Effector CD4-positive, alpha-beta T cell (primary cell): ENCODE measurements at places on chromosomes 16 and 17.

DNA sequence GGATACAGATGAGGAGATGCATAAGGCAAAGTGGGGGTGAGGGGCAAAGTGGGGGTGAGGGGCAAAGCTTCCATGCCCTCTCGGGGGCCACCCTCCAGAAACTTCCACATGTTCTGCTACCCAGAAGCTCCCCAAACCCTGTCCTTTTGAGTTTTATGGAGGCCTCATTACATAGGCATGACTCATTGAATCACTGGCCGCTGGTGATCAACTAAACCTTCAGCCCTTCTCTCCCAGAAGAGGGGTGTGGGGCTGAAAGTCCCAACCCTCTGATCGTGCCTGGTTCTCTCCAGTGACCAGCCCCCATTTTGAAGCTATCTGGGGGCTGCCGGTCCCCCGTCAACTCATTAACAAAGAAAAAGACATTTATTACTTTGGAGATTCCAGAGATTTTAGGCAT lies 27.5 kb downstream of the ITGAE start:
- DNase-seq: no peak

GRCh38 chr17:47907932-47908562 lies 12.0 kb downstream of the SP2 start:
- DNase-seq: no peak

DNA sequence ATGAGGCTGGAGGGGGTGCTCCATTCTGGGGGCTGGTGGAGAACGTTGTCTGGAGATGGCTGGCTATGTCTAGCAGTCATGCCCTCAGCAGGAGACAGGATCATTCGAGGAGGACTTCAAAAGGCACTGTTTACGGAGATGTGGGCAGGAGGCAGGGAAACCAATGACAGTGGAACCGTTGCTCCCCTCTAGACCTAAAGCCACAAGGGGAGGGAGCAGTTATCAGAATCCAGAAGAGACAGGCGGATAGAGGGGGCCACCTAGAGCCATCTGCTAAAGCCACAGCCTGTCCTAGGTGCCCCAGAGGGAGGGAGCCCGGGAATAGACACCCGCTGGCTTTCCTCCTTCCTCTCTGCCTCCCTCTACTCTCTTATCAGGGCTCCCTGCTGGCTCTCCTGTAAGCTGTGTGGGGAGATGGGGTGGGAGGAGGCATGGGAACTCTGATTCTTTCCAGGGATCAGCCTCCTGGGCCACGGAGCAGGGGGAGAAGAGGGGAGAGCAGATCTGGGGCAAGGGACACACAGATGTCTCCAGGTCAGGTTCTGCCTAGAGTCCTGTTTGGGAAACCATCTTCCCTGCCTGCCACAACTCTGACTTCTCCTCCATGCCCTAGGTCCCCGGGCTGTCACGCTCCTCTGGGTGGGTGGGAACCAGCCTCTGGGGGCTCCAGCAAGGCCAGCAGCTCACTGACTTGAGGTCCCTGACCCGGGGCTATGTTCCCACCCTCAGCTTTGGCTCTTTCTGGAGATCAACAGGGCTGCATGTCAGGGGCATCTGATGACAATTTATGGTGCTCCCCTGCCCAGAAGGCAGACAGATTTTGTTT lies 42.3 kb downstream of the IRX3 start:
- no peak for DNase-seq

DNA sequence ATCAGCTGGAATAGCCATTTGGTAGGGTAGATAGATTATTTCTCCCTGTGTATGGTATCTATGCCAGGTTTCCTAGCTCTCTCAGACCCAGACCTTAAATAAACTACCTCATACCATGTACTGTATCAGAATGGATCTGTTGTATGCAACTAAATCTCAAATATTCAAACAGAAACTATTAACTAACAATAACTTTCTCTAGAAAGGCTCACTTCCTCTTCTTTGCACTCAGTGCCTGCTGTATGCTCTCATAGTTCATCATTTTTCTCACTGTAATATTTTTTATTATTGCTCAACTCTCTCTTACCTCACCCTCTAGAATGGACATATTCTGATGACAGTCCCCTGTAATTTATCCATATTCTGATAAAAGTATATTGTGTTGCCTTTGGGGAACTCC lies 182.4 kb downstream of the TOX3 start:
- no peak for DNase-seq

DNA sequence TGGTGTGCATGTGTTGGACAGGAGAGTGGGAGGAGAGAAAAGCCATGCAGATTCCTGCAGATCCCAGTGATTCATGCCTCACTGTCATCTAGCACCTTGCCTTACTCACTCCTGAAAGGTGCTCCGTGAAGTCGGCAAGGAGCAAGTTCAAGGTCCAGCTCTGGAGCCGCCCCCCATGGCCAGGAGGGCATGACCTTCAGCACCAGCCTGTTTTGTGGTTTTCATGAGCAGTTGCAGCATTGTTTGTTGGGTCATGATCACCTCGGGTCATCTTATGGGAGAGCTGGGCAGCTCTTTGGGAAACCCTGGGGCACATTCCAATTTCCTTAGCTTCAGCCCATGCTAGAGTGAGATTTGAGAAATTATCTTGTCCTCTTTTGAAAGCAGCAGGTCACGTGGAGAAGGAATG lies 137.5 kb upstream of the IRX3 start:
- DNase-seq: no peak

DNA sequence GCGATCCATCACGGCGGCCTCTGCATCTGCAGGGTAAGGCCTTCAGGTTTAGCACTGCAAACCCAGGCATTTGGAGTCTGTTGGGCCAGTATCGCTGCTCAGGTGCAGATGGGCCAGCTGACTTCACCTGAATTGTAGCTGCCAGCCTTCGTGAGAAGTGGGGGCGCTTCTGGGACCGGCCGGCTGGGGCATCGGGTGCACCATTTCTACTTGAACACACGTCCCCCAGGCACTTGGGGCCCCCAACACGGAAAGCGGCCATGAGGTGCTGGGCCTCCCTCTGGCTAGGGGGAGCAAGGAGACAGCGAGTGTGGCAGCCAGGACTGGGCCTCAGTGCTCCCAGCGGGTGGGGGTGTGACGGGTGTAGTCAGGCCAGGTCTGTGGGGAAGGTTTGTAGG lies 767.6 kb downstream of the KCNJ18 start:
- DNase-seq: no peak

DNA sequence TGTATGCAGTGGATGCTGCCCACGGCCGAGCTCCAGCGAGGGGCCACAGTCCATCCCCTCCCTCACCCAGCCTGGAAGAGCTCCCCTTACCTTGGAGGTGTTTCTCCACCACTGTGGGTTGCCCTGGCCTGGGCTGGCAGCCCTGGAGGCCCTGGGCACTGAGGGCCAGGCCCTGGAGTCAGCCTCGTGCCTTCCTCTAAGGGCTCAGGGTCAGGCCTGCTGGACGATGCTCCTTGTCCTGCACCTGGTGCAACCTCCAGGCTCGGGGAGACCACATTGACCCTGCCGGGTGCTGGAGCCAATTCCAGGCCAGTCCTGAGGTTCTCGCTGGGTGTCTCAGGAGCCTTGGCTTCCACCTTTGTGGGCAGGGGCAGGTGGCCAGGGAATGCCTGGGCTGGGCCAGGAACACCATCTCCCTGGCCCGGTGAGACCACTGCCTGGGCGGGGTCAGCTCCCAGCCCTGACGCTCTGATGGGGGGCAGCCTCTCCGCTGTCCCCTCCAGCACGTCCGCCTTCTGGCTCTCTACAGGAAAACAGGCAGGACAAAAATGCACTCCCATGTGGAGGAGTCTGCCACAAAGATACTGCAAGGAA lies 10.4 kb downstream of the MYLK3 start:
- DNase-seq: no peak

GRCh38 chr16:29814592-29814991 lies 1.4 kb upstream of the PAGR1 start:
- no peak for DNase-seq

DNA sequence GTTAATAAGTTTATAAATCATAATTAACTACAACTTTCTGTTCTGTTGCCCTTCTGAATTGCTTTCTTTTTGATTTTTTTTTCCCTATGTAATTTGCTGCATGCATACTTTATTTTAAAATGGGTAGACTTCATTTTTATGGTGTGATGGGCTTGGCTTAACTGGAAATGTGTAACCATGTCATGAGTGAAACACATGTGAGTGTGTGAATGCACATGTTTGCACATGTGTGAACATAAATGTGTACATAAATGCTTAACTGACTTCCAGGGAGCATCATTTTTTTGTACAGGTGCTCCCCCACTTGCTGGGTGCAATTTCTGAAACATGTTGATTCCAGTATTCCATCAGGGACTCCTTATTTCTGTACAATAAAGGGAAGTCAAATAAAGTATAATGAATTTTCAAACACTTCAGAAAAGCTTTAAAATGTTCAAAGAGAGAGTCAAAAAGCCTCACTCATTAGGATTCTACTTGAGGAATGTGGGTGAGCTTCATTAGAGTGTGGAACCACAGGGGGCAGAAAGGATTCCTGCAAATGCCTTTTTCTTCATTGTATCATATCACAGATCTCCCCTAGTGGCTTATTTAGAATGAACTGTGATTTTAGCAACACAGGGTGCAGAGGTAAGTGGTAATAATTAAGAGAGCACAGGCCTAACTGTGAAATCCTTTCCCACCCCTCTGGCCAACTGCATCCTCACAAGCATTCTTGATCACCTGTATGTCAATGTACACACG lies 31.7 kb upstream of the CDH11 start:
- no peak for DNase-seq

GRCh38 chr17:73617501-73617900 lies 26.7 kb downstream of the SDK2 start:
- no peak for DNase-seq

DNA sequence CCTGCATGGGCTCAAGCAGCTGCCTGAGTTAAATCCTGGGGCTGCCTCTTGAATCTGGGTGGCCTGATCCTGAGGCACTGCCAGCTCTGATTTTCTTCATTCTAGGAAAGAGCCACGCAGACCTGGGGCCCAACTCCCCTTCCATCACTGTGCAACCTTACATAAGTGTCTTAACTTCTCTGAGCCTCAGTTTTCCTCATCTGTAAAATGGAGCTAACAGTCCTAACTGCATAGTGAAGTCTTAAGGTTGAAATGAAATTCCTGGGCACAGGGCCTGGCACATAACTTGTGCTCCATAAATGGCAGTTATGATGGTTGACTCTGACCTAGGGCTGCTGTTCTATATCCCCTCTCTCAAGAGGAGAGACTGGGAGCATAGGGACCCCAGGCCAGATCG lies 236.6 kb downstream of the GSG1L start:
- DNase-seq: no peak

- no peak for DNase-seq
Observed at GRCh38 chr17:74520016-74520434, 11.2 kb downstream of the CD300LB start.

DNA sequence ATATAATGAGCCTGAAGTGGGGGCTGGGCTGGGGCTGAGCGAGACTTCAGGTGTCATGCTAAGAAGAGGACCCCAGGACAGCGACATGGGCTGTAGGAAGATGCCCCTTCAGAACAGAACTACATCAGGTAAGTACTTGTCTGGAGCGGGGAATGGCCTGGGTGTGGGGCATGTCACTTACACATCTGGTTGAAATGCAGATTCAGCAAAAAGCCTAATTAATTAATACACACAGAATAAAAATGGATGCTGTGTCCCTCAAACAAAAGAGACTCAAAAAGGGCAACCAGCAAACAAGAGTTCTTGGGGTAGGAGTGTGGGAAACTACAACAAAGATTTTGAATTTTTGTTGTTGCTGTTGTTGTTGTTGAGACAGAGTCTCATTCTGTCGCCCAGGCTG lies 11.8 kb downstream of the CMTM2 start:
- no peak for DNase-seq

GRCh38 chr17:51144266-51145022 lies 8.9 kb upstream of the NME1 start:
- no peak for DNase-seq

GRCh38 chr16:80047842-80048241 lies 447.3 kb upstream of the MAF start:
- no peak for DNase-seq

DNA sequence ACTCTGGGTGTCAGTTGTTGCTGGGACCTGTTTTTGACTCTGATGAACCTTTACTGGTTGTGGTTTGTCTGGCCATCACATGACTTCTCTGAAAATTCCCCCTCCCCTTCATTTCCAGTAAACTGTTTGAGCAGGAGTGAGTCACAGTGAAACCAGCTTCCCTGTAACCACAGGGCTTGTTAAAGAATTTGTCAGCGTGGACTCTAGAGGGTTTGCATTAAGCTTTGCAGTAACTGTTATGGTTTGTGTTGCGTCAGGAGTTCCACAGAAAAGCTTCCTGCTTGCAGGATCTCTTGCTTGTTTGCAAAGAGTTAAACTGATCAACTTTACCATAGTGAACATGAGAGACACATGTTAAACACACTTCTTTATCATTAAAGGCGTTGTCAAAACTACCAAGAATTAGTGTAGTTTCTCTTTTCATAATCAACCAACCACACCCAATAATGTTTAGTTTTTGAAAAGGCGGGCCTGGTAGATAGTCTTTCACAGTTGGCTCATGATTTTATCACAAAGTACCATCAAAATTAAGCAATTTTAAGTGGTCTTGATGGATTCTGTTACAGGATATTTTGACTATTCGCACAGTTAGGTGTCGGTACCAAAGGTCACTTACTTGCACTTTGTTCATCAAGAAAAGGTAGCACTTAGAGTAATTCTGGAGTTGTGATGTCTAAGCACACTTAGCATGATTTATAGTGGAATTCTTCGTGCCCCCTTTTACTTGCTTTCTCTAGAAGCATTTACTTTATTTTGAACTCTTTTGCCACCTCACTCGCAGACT lies 79.3 kb downstream of the VMP1 start:
- peak; percentile 76 for DNase-seq

DNA sequence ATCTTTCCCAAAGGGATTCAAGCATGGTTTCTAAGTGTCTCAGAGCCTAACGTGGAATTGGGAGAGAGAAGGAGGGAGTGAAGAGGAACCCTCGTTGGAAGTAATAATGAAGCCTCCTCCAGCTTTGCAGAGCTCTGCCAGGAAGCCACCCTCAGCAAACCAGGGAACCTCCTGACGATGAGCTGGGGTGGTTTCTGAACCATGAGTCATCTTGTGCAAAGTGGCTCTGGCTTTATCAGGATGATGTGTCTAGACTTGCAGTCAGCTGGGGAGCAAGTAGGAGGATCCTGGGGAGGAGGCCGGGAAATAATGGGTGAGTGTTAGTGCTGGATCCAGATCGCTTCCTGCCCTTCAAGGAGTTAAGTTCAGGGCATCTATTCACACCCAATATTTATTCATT lies 191.7 kb upstream of the RBFOX1 start:
- DNase-seq: no peak

- no peak for DNase-seq
Observed at GRCh38 chr16:11020792-11021551, 76.6 kb downstream of the CLEC16A start.

- no peak for DNase-seq
Observed at GRCh38 chr17:2610195-2611175, 17.0 kb downstream of the PAFAH1B1 start.

- DNase-seq: peak; percentile 59
Observed at GRCh38 chr17:75289832-75290337, 652 bp upstream of the SLC25A19 start.

DNA sequence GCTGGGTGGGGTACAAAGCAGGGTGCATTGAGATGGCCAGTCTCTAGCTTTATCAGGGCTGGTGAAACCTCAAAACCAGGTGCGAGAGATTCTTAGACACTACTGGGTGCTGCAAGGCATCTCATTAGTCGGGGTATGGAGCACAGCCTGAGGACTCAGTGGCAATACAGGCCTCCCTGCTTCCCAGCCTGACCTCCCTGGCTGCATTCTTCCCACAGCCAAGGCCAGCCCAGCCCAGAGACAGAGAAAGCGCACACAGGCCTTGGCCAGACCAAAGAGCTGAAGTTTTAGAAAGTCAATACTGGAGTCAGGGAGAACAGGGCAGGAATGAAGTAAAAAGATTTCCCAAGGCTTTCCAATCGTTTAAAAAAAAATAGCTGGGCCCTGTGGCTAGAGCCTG lies 12.5 kb downstream of the HNF1B start:
- DNase-seq: no peak
